ENCODE measurements at places on chromosomes 6 and 20.

DNA sequence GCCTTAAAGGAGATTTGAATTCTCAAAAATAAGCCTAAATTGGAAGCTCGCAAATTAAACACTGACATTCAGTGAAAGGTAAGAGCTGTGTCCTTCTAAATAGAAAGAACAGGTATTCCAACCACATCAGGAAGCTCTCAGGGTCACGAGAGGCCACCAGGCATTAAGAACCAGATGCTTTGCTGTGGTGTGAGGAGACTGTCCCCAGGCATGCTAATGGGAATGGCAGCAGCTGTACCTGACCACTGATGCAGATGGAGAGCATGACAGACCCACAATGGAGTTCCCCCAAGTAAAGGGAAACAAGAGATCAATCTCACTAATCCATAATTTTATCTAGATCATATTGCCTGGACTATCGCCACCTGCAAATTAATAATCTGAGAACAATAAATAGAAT lies 658.9 kb upstream of the NOX3 start:
- no peak for DNase-seq

DNA sequence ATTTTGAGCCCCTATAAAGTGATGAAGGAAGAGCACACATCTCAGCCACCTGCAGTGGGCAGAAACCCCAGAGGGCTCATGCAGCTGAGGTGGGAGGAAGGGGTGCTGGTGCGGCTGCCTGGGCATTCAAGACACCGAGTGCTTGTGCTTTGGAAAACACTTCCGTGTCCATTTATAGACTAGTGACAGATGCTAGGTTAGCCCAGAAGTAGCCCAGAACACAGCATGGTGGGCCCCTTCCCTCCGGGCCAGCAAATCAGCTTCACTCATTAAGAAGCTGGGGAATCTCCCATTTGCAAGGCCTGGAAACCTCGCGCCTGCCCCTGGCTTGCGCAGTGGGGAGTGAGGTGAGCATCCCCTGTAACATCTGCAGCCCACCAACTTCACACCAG lies 12.9 kb downstream of the BEND3 start:
- no peak for DNase-seq

DNA sequence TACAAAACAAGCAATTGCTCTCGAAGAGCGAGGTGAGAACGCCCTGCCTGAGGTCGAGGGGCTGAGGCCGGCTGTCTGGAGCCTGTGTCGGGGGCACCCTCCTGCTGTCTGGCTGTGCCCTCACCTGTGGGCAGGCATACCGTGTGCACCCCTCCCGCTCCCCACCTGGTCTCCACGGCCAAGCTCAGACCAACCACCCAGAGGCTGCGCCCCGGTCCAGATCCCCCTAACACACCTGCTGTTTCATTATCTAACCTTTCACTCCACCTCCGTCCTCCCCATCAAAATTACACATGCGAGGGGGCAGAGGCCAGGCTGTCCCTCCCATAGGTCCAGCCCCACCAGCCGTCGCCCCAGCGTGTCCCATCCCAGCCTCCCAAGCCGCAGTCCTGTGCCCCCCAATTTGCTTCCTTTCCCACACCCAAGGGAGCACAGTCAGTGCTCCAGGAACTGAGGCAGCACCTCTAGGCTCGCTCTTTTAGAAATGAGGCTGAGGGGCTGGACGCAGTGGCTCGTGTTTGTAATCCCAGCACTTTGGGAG lies 35.2 kb downstream of the NTSR1 start:
- DNase-seq, result no peak

- no peak for DNase-seq
Measured at GRCh38 chr6:36733300-36733699, 35.7 kb downstream of the RAB44 start.

- no peak for DNase-seq
Measured at GRCh38 chr20:32984196-32984595, 20.0 kb downstream of the SUN5 start.

GRCh38 chr6:151082079-151082478 lies 157.7 kb upstream of the AKAP12 start:
- DNase-seq, result peak; percentile 54

DNA sequence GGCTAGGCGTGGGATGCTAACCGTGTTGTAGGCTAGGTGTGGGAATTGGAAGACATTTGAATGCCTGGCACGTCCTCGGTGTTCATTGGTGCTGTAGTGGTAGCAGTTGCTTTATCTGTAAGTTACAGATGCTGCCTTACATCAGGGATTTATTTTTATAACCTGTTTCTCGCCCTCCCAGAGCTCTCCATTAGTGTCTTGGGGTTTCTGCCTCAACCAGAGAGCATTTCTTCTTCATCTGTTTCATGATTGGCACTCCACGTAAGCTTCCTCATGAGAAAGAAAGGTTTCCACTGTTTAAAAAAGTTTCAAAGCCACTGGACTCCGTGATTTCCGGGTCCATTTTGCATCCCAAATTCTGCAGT lies 9.0 kb downstream of the IGF2R start:
- no peak for DNase-seq

DNA sequence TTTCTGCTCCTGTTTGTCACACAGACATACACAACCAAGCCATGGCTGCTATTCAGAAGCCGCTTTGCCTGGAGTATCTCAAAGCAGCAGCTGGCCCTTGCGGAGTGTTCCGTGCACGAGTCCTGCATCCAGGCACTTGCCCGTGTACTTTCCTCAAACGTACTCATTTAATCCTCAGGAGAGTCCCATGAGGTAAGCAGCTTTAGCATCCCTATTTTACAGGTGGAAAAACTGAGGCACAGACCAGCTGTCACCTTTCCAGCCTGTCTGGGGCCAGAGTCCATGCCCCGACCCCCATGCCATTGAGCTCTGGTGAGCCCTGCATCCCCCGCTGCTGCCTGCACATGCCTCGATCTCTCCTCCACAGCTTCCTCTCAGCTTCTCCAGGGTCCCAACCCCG lies 130.0 kb downstream of the ERMARD start:
- no peak for DNase-seq

DNA sequence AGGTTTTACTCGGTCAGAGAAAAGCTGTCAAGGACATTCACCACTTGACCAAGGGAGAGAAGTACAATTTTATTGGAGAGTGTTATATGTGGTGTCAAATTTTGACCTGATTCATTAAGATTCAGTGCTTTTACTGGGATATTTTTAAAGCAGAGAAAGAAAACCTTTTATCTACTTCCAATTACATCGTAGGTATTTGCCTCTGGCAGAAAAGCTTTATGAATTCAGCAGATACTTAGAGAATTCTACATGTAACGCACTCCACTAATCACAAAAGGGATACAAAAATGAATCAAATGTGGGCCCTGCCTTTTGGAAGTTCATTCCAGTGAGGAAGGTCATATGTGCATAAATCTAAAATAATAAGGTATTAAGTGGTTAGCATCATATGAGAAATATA lies 133.7 kb downstream of the STXBP5 start:
- no peak for DNase-seq

GRCh38 chr20:33731693-33732165 lies at the start of gene ZNF341:
Gene ZNF341, plus strand, starts transcription at chr20:33731996. Its CDS starts 26 bp downstream, at chr20:33732022.
- DNase-seq, result peak; percentile 83

- DNase-seq, result no peak
Measured at GRCh38 chr20:24773751-24774201, 175.3 kb upstream of the CST7 start.

DNA sequence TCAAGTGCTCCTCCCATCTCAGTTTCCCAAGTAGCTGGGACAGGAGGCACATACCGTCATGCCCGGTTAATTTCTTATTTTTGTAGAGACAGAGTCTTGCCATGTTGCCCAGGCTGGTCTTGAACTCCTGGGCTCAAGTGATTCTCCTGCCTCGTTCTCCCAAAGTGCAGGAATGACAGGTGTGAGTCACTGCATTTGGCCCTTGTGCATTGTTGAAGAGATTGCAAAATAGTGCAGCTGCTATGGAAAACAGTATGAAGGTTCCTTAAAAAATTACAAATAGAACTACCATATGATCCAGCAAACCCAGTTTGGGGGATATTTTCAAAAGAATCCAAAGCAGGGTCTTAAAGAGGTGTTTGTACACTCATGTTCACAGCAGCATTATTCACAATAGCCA lies 69.1 kb downstream of the GJA10 start:
- DNase-seq, result peak; percentile 58

DNA sequence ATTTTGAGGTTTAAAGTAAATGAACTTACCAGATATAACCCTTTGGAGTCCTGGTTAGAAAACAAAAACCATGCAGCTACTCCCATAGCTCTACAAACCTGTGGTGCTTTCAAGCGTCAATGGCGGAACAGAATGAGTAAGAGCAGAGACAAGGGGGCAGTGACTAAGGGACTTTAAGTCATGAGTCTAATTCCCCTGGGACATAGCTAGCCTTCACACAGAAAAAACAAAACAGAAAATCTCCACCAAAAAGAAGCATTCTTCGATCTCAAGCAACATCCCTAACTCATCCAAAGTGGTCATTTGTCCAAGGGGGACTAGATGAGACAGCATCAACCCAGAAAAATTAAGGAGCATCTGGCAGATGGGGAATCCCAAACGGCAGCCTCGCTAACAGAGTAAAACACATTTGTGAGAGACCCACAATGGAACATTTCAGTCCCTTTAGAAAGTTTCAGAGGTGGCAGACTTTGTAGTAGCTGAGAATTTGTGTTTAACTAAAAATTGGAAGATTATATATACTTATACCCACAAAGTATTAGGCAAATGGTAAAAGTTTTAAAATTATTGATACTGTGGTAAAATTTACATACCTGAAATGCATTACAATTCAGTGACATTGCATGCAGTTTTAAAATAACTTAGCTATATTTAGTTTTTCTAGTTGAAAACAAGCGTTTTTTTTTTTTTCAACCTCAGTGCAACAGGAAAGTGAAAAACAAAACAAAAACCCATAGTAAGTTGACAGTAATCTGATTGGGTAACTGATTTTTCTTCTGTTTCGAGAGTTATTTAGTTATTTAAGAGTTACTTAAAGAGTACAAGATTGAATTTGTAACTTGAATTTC lies 67.5 kb downstream of the KCNQ5 start:
- no peak for DNase-seq
